ENCODE measurements at places on chromosomes 4 and X. TPM values are rescaled to one million over a fixed set of nuclear protein-coding genes. Genes with fewer than 3 reads are reported as not detected.
A peak's percentile ranks its signal among the peaks of the same experiment; 100 is the strongest.

- no peak for DNase-seq
These were observed 8.5 kb downstream of the OGT start for GRCh38 chrX:71541210-71542022.

DNA sequence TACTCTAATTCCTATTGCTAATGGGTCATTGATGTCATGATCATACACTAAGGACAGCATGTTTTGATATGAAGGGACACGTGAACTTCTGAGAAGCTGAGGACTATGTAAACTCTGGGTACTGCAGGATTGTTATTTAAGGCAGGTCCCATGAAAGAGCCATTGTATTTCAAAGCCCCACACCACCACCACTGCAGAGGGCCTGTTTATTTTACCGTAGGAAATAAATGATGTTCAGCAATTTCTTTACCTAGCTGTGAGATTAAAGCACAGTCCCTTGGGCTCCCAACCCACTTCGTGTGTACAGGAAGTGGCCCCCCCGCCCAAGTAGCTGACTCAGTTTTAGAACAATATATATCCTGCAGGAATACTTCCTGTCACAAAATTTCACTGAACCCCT, 89.8 kb upstream of the ACSL4 start:
- no peak for DNase-seq

DNA sequence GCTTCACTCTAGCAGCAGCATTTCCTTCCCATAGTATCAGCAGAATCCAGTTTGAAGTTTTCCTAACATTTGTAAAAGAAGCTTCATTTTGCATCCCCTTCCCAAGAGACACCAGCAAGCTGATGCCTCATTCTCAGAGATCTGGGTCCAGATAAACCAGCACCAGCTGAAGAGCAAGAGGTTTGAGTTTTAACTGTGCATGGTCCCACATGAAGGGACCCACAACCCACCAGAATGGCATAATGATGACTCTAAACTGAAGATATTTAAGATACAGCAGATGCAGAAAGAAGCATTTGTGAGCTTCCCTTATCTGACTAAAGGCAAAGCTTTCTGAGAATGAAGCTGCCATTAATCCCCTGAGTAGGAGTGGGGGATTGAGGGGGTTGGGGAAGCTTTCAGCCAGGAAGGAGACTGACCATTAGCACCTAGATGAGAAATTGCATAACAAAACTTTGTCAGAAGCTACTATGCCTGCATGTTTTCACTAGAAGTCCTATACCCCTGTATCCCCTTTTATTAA, 18.6 kb downstream of the NUDT6 start:
- DNase-seq, result peak; percentile 18

- DNase-seq, result no peak
These were observed 118.6 kb upstream of the NEIL3 start for GRCh38 chr4:177190995-177191580.

The PRSS12 gene
- total RNA-seq, result 14.9 TPM

DNA sequence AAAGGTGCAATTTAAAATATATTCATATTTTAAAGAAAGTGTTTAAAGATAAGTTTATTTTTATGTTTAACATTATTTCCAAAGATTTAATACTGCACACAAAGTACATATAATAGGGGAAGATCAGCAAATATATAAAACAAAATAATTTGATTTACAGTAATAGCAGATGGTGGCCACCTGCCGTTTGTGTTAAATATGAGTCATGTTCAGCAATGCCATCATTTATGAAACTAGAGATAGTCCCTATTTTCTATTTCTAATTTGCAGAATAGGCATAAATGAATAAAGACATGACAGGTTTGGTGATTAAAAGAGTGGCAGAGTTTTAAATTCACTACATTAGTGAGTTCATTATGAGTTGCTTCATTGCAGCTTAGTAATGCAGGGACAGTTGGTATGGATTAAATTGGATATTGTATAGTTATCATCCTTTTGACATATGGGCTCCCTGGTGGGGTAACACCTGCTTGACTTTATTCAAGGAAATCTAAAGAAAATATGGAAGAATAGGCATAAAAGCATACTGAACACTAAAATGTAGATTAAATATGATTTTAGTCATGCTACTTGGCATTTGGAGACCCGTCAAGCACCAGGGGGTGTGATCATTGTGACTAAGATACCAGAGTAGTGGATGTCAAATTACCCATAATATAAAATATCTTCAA, 78.8 kb upstream of the BANK1 start:
- no peak for DNase-seq

DNA sequence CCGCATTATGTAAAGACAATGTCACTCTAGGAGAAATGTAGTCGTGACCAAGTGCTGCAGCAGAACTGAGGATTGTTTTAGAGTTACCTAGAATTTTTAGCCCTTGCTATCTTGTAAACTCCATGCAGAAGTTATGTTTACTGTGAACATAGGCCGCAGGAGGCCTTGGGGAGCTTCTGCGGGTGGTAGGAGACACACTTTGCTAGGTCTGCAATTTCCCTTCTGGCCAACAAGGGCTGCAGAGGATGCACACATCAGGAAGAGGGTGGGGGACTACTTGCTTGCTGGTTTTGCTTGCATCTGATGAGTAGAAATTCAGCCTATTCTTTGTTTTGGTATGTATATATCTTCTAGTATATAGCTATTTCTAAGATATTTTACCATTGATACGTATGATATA, 23.1 kb downstream of the BANK1 start:
- DNase-seq, result no peak

GRCh38 chr4:6663596-6664393, 23.3 kb downstream of the MRFAP1 start:
- no peak for DNase-seq

The GPR34 gene
- total RNA-seq, result not detected

GRCh38 chr4:142549726-142550463, 296.2 kb downstream of the INPP4B start:
- no peak for DNase-seq

The UCP1 gene
- not detected for total RNA-seq

GRCh38 chr4:86595426-86595805, 1.3 kb downstream of the PTPN13 start:
- no peak for DNase-seq

DNA sequence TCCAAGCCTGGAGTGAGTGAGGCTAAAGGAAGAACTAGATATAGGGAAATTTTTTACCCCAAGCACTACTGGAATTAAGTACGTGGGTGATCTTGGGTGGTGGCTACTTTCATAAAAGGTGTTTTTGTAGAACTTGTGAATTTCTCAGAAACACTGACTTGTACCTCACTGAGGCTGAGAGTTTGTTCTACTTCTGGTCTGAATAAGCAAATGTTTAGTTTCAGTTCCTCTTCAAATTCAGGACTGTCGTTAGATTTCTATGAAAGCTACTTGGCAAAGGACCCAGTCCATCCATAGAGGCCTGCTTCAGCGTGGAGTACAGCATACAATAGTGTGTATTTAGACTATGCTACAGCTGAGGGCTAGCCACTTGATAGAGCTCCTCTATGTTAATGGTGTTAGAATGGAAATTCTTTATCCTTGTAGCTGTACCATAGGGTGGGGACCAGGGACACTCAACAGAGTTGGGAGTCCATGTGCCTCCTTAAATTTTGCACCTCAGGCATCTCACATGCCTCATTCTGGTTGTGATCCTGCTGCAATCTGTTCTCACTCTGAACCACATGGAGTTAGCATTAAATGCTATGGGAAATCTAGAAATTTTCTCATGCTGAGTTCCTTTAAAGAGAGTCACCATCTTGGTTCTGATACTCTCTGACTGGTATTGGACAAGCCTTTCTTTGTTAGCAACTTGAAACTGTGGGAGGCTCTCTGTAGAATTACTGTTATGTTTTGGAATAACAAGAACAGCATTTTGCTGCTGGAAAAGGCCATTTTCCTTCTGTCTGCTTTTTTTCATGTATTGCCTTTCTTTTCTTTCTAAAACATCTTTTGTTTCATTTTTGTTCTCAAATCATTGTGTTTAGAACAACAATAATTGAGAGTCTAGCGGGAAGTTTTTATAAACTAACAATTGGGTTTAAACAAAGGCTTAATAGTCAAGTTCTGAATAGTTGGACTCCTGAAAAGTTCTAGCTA, 86.8 kb downstream of the PDGFRA start:
- no peak for DNase-seq
